ENCODE measurements at places on chromosomes 2 and 18.

DNA sequence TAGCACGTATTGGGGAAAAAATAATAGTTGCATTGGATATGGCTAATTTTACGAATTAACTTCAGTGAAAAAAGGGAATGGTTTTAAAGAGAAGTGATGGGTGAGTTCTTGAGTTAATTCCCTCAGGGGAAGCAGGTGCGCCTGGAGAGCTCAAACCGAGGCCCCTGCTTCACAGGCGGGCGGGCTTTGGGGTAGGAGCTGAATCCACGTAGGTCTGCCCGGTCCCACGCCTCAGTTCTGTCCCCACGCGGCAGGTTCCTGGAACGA lies 44.1 kb downstream of the GORASP2 start:
- no peak for DNase-seq

GRCh38 chr2:48933828-48934497 lies 178.4 kb upstream of the LHCGR start:
- DNase-seq = no peak

GRCh38 chr2:132904142-132904842 lies 234.3 kb upstream of the LYPD1 start:
- DNase-seq = no peak

DNA sequence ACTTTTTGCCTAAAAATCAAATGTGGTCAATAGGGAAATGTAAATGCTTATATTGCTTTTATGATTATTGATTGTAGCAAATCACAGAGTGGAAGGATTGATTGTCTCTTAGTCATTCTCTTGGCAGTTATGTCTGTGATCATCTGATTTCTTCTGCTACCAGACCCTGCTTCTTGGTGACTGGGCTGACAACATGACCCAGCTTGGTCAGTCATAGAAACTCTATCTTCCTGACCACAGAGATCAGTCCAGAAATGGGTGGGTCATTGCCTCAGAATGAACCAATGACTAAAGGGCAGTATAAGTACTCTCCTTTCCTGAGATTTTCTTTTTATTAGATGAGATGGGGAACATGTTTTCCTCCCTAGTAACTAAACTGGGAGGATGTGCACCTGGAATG lies 87.6 kb downstream of the MAIP1 start:
- DNase-seq = no peak

- DNase-seq = no peak
Measured at GRCh38 chr18:415617-416612, 84.6 kb downstream of the COLEC12 start.

- DNase-seq = no peak
Measured at GRCh38 chr2:148613231-148614013, 31.1 kb upstream of the EPC2 start.

Data from T-helper 9 cell (primary cell).